ENCODE measurements at places on chromosomes 6 and 20.
A peak's percentile ranks its signal among the peaks of the same experiment; 100 is the strongest.

- DNase-seq, result no peak
Observed at GRCh38 chr6:23696992-23697391, 429.0 kb upstream of the NRSN1 start.

DNA sequence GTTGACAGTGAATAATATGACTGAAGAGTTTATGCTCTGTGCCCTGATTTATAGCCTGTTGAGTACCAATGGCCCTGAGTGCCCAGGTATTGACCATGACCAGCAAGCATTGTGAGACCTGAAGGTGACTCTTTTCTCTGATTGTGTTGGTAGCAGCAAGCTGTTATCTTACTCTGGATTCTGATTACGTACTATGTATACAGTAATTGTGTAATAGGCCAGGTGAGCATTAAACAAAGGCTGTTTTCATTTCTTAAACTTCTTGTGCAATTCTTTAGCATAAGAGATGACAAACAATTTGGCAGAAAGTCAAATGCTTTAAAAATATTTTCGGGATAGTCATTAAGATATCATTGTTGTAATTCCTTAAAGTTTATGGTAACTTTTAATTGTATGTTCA, 111.7 kb upstream of the PTPRK start:
- DNase-seq, result no peak

GRCh38 chr6:107102414-107102805, 12.9 kb downstream of the BEND3 start:
- no peak for DNase-seq

- DNase-seq, result no peak
Observed at GRCh38 chr20:50052550-50053361, 60.2 kb downstream of the UBE2V1 start.

GRCh38 chr6:43676962-43677606, 10.5 kb downstream of the MRPS18A start:
- DNase-seq, result no peak

DNA sequence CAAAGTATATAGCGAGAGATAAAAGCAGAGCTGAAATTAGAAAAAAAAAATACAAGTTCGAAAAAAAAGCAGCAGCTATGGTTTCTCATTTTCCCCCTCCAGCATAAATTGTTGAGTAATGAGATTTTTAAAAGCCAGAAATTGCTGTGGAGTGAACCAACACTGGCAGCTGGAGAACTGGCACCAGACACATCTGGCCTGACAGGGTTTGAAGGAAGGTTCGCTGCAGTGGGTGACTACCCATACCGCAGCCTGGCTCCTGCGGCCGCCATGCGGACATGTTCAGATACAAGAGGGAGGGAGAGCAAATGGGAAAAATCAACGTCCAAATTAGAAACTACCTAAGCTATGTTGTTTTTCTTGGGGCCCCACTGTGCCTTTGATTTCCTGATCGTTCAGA, 3.3 kb downstream of the APCDD1L start:
- DNase-seq, result no peak

DNA sequence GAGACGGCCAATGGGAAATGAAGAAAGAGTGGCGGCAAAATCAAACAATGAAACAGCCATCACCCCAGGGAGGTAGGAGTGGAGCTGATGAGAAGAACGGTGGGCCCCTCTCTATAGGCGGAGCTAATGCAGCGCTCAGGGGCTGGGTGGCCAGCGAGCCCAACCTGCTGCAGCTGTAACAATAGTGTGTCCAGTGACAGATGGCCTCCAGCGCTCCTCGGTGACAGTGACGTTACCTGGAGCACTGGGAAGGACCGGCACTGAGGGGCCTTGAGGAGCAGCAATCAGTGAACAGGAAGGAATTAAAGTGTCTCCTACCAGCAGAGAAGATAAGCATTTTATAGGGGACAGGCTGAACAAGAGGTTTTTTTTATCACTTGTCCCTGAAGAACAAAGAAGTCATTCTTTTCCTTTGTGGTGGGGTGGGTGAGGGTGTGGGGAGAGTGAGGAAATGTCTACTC, 81.6 kb downstream of the FOXA2 start:
- DNase-seq, result no peak

GRCh38 chr6:131754088-131754487, 43.3 kb upstream of the CTAGE9 start:
- no peak for DNase-seq

- DNase-seq, result no peak
Observed at GRCh38 chr20:16166737-16167136, 406.5 kb downstream of the KIF16B start.

DNA sequence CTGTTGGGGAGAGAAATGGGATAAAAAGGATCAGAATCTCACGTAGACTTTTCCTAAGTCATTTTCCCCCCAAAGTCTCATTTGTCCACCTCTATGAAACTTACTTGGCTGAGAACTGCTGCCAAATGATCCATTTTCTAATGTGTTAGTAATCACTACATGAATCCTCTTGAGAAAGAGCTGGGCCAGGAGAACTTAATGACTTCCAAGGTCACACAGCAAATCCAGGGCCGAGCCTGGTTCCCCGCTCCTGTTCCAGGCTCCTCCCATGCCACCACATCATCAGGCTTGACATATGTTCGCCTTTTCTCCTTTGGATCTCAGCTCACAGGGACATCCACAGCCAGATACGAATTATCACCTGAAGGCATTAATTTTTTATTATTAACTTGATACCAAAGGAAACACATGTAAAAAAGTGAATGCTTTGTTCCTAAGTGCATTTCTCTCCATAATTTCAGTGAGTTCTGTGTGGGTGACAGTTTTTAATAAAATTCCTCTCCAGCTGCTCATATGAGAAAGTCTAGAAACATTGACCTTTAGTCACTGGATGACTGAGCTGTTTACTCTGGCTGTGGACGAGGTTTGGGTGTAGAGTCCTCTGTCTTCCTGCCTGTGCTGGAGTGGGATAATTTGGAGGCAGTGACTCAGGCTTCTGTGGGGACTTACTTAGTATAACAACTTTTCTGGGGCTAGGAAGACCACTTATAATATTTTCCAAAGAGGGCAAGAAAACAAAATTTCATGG, 276.3 kb downstream of the PAX1 start:
- DNase-seq, result no peak

DNA sequence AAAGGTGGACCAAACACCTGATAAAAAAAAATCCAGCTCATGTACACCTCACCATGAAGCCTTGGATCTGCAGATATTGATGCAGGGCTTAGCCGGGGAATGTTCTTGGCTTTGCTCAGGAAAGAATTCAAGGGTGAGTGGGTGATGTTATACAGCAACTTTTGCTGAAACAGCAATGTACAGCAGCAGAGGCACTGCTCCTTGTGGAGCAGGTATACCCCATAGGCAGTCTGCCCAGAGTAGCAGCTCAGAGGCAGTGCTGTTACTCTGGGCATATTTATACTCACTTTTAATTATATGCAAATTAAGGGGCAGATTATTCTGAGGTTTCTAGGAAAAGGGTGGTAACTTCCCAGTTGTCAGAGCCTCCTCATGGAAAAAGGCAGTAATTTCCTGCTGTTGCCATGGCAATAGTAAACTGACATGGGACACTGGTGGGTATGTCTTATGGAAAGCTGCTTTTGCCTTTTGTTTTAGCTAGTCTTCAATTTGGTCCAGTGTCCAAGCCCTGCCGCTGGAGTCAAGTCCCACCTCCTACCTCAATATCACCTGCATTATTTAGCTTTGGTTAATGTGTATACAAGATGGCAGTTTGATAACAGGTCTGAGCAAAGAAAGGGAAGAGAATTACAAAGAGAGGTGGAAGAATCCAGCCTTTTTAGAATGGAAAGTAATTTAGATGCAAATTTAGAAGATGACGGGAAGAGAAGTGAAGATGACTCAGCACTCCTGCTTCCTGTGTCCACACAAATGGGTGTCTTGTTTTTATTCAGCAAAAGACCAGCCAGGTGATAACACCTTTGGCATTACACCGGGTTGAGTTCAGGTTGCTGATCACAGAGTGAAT, 110.1 kb upstream of the JAG1 start:
- DNase-seq, result no peak

DNA sequence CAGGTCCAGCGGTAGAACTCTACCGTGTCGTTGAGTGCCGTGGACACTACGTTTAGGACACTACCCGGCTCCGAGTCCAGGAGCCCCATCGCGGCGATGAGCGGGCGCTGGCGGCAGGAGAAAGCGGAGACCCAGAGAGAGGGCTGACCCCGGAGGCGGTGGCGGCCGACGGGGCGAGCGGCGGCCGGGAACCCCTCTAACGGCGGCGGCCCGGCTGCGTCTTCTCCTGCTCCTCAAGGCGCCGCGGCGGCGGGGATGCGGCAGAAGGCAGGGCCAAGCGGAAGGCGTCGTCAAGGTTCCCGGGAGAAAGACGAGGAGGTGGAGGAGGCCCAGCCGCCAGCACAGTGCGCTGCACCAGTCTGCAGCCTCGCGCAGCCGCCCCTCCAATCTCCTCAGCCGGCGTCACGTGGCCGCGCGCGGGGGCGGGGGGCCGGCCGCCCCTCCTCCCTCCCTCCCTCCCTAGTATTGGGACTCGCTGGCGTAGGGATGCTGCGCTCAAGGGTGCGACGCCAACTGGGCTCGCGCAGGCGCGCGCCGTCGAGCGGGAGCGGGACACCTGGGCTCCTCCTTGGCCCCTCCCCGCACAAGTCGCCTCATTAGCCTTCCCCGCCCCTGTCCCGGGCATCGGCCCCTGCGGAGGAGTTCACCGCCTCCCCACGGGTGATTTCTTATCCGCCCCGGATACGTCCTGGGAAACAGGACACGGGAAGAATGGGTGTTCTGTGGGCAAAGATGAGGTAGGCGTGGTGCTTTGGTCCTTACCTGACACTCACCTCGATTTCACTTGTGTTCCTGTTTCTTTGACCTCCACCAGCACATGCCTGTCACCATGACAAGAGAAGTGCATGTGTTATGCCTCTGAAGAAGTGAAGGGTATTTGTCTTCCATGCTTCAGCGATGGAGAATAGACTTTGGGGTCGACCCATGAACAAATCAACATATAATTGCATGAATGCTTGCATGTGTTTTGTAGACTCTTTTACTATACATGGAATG, at the start of gene ELOVL4:
Gene ELOVL4, minus strand, starts transcription at position 363 of the 996 bp plus-strand sequence. Its CDS starts 274 bp downstream, at position 89.
- DNase-seq, result peak; percentile 72

- no peak for DNase-seq
Observed at GRCh38 chr6:16819752-16820151, 58.5 kb upstream of the ATXN1 start.

GRCh38 chr20:22795433-22795832, 211.1 kb upstream of the FOXA2 start:
- no peak for DNase-seq

GRCh38 chr6:131791476-131791875, 16.3 kb upstream of the ENPP1 start:
- no peak for DNase-seq

- DNase-seq, result no peak
Observed at GRCh38 chr20:36367907-36368799, 62.0 kb downstream of the DLGAP4 start.

DNA sequence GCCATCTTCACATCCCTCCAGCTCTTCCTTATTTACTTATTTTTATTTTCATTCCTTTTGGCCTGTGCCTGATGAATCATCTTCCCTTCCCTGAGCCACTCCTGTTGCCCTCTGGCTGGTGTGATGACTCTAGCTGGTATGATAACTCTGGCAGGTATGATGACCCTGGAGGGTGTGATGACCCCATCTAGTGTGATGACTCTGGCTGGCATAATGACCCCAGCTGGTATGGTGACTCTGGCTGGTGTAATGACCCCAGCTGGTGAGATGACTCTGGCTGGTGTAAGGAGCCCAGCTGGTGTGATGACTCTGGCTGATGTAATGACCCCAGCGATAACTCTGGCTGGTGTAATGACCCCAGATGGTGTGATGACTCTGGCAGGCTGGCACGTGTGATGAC, 426.8 kb downstream of the QKI start:
- no peak for DNase-seq

- DNase-seq, result no peak
Observed at GRCh38 chr6:119145111-119145510, 66.6 kb upstream of the FAM184A start.

- no peak for DNase-seq
Observed at GRCh38 chr6:169495601-169496000, 206.2 kb downstream of the WDR27 start.

GRCh38 chr6:30913721-30914075, 340 bp upstream of the VARS2 start:
- DNase-seq, result no peak

DNA sequence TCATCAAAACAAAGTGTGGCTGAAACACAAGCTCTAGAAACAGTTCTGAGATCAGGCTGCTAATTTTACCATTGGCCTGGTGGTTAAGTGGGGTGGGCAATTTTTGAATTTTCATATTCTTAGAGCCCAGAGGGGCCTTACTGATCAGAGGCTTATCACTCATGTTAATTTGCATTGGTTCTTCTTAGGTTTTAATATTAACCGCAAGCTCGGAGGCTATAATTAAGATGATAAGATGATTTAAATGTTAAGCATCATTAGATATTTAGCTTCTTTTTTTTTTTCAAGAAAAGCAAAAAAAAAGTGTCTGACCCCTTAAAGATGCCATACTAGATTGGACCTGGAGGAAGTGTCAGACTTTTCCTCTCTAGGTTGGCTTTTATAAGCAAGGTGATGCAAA, 8.4 kb upstream of the POPDC3 start:
- no peak for DNase-seq

- DNase-seq, result no peak
Observed at GRCh38 chr20:13990465-13990864, at the start of gene SEL1L2. TSS of gene SEL1L2 (minus strand) at chr20:13990614. CDS start at chr20:13990534, 80 bp downstream.

- no peak for DNase-seq
Observed at GRCh38 chr6:34152042-34152524, 6.2 kb upstream of the GRM4 start.

- DNase-seq, result no peak
Observed at GRCh38 chr6:124434421-124434820, 527.8 kb upstream of the RNF217 start.

GRCh38 chr20:37341632-37342031, 4.3 kb upstream of the SRC start:
- no peak for DNase-seq

GRCh38 chr20:1296117-1296610, 30.1 kb downstream of the SNPH start:
- DNase-seq, result no peak

DNA sequence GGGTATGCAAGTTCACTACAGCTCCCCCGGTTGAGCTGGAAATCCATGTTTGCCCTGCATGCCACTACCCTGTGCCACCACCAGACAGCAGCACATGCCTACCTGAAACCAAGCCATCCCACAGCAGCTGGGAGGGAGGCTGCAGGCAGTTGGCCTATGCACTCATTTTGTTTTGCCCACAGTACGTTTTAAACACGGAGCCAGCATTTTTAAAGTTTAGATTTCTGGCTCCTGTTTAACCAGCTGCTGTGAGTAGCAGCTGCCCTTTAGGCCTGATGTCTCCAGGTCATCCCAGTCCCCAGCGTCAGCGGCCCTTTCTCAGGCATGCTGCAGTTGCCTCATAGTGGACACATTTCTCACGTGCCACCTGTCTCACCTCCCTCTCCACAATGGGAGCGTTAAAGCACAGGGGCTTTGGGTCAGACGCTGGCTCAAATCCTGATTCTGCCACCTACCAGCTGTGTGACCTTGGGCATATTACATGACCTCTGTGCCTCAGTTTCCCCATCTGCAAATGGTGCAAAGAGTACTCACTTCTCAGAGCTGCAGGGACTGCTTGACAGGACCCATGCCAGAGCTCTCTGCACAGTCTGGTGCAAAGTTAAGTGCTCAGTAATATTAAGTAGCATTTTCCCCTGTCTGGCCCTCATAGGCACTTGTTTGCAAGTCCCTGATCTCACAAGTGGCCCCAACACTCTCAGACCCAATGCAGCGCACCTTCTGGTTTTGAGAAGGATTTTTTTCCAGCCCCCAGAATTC, 8.2 kb upstream of the UBE2V1 start:
- DNase-seq, result peak; percentile 52

All from activated CD4-positive, alpha-beta T cell treated with anti-CD3 and anti-CD28 coated beads, Interleukin-2, amount 50 U/mL, for 48 hours (primary cell).